SJSA1 (cell line): ENCODE measurements at places on chromosomes 2 and 18.

GRCh38 chr2:191262436-191262835, 17.2 kb downstream of the MYO1B start:
- DNase-seq: no peak

DNA sequence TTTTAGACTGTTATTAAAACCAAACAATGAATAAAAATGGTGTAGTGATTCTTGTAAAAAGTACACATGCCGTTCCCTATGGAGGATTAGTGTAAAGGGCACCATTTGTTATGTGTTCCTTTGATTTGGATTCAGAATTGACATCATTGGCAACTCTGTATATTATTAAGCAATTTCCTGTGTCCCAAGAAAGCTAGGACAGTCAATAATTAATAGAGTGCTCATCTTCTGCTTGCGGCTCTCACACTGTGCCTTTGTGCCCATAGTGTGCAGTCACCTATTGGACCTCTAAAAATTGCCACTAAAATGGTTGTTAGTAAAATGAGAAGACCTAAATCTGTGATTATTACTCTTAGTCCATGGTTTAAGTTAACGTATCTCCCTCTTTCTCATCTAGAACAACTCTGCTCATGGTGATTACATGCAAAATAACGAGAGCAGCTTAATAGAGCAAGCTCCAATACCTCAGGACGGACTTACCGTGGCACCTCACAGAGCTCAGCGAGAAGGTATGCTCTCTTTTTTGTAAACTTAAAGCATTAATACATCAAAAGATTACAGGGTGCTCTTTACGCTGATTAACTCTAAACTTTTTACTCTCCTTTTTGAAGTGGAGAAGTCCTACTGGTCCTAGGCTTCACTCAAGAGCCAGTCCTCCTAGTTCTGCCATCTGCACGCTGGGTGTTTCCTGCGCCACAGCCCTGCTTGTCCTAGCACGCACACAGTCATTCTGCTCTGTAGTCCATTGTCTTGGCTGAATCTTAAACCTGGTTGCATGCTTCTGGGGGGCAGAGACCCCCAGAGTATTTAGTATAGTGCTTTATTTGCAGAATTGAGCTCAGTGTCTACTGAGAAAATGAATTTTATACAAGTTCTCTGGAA, 16.7 kb downstream of the ZCCHC2 start:
- no peak for DNase-seq

DNA sequence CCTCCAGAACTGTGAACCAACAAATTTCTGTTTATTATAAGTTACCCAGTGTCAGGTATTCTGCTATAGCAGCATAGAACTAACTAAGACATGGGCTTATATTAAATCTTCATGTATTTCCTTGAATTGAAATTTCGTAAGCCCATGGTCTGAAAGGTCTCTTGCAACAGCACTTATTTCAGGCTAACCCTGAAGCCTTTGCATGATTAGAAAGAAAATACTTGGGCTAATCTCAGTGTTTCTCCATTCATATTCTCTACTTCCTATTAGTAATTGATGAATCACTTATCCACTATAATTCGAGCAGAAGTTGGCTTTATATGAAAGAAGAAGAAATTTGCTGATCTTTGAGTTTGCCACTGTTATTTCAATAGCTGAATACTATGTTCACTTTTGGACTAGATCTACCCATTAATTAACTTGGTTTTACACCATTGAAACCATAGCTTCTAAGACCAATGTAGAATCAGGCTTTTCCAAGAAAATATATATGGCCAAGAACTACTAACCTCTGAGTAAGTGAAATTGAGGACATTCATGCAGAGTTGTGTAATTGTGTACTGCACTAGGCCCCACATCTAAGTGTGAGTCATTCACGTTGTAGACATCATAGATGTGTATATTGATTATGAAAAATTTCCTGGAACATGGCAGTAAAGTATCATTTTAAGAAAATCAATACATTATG, 731.6 kb downstream of the SOCS6 start:
- no peak for DNase-seq

GRCh38 chr2:224781400-224781799, 65.2 kb upstream of the CCDC195 start:
- no peak for DNase-seq

GRCh38 chr18:60372596-60372995, at the start of gene MC4R:
Gene MC4R (minus strand): TSS chr18:60372775. CDS start chr18:60372349, 426 bp downstream.
- peak; percentile 4 for DNase-seq

DNA sequence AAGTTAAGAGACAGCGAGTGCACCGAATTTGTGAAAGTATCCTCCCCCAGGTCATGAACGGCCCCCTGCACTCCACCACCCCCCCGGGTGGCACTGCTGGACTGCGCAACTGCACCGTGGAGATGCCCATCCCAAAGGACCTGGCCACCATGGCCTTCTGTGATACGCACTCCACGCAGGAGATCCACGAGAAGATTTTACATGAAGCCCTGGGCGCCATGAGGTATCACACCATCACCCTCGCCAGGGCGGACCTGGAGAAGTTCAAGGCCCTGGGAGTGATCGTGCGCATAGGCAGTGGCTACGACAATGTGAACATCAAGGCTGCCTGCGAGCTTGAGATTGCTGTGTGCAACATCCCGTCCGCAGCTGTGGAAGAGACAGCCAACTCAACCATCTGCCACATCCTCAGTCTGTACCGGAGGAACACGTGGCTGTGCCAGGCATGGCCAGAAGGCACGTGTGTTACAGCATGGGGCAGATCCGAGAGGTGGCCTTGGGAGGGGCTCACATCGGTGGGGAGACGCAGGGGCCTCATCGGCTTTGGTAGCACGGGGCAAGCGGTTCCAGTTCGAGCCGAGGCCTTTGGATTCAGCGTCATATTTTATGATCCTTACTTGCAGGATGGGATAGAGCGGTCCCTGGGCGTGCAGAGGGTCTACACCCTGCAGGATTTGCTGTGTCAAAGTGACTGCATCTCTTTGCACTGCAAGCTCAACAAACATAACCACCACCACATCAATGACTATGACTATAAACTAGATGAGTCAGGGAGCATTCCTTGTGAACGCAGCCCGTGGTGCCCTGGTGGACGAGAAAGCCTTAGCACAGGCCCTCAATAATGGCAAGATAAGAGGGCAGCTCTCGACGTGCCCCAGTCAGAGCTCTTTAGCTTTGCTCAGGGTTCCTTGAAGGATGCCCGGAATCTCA, 290.8 kb upstream of the MC4R start:
- DNase-seq: no peak

- no peak for DNase-seq
Measured at GRCh38 chr2:82428251-82428650, 2030.8 kb downstream of the SUCLG1 start.

- no peak for DNase-seq
Measured at GRCh38 chr2:31654241-31654640, 73.5 kb upstream of the SRD5A2 start.

DNA sequence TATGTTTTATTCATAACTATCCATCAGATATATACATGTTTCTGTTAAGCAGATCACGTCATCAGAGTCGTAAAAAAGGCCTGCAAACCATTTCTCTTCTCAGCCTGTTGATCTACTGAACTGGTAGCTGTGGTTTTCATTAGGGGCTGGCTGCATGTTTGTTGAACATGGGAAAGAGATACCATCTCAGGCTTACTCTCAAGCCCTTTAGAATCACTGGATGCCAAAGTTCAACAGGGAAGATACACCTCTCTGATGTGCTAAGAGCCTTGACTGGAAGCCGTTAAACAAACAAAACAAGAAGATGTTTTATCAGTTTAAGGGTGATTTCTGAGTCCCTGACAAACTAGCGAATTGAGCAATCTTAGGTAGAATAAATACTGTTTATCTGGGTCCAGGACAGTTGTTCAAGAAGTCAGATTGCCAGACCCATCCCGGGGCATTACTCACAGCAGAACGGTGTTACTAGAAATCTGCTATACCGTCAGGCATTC, 94.5 kb upstream of the LMAN1 start:
- no peak for DNase-seq

DNA sequence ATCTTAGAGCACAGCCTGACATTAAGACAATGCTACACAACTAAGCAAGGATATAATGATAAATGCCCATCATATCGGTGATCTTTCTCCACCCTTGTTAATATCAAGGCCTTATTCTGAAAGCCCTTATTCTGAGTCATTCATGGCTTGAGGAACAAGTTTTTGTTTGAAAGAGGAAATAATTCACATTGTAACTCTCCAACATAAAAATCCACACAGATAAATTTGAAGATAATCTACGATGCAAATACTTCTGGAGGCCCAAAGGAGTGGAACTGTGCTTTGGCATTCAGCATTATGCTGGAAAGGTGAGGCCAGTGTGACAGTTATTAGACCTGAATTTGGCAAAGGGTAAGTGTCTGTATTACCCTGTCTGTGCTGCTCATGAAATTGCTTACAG, 227.4 kb downstream of the MYO3B start:
- no peak for DNase-seq

- no peak for DNase-seq
Measured at GRCh38 chr2:191999101-191999841, 152.4 kb upstream of the CAVIN2 start.

GRCh38 chr2:238642973-238643372, 204.9 kb upstream of the TWIST2 start:
- no peak for DNase-seq

- DNase-seq: no peak
Measured at GRCh38 chr2:32991091-32991845, 44.5 kb downstream of the LTBP1 start.

- DNase-seq: peak; percentile 65
Measured at GRCh38 chr2:13558368-13558767, 841.6 kb downstream of the TRIB2 start.

GRCh38 chr2:76073992-76074604, 363.4 kb upstream of the GCFC2 start:
- no peak for DNase-seq

GRCh38 chr18:13416208-13416607, 197.6 kb downstream of the LDLRAD4 start:
- DNase-seq: no peak

DNA sequence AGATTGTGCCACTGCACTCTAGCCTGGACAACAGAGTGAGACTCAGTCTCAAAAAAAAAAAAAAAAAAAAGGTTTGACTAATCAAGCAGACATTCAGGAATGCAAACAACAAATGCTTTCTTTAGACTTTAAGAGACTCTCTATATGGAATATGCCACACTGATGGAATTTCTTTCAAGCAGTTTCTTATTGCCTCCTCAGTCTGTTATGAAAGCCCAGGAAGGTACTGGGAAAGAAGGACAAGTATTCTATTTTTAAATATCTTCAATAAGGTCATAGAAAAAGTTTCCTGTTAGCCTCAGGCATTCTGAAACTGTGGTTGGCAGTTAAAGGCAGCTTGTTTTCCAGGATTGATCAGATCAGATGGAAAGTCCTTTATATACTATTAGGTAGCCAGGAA, 241.6 kb downstream of the PIK3C3 start:
- no peak for DNase-seq

DNA sequence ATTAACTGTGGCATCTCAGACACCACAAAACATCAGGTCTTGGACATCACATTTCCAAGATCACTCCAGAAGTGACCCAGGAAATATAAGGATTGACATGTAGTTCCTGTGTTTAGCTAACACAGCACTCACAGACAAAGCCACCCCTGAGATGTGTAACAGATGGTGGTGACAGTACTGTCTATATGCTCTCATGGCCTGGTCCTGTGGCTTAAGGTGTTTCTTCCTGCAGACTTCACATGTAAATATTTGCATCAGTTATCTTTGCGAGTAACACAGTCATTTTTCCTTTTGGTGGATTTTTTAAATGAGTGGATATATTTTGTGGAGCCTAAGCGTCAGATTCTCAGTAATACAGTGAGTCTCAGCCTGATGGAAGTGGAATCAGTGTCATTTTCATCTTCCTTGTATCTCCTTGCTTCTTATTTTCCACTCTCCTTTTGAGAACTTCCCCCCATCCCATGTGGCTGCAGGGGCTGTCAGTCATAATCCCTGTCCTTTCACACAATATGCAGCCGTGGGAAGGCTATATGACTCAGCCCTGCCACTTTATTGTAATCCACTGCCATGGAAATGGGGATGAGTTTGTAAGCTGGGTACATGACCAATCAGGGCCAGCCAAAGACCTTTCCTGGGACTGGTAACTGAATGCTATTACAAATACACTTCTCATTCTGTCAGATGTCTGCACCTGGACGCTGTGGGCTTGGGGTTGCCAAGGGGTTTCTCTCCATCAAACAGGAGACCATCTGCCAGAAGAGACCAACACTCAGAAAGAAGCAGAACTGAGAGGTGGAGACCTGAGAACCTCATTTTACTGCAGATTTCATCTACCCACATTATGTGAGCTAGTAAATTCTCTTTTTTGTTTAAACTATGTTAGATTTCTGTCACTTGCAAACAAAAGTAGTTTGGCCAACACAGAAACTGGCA, 74.3 kb downstream of the ICOS start:
- no peak for DNase-seq

DNA sequence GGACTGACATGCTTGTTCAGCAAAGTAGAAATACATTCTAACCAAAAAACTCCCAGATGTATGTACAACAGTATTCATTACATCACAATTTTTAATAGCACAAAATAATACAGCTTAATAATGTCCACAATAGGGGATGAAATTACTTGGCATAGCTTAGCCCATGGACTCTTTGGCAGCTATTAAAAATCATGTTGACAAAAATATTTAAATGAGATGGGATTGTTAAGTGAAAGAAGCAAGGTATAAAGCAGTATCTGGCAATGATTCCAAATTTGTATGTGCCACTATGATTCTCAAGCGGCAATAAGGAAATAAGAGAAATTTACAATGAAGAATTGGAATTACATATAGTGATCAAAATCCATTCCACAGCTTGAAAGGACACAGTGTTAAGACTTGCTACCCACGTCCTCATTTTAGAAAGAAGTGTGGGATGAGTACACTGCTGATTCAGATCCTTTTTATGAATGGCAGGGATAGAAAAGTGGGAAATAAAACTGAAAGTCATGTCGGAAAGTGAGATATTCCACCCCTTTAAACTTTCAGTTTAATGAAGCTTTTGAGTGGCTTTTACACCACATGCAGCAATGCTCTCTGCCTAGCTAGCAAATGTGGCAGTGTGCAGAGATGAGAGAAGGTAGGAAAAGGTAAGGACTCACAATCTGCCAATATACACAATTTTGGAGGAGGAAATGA, 2.4 kb downstream of the GAREM1 start:
- DNase-seq: no peak

DNA sequence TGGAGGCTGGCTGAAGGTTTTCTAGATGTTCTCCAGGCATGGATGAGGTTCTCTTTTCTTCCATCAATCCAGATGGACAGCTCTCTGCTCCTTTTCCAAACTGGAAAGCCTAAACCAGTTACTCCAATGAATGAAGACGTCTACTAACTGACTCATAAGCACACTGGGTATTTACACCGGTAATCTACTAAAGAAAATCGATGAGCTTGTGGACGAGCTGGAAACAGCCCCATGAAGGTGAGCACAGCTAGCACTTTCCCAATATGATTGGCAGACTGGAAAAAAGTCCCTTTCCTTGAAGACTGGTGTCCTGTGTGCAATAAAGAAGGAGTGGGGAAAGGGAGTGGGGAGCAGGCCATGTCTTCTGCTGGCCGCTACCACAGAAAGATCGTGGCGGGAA, 84.0 kb downstream of the ACTR2 start:
- no peak for DNase-seq

DNA sequence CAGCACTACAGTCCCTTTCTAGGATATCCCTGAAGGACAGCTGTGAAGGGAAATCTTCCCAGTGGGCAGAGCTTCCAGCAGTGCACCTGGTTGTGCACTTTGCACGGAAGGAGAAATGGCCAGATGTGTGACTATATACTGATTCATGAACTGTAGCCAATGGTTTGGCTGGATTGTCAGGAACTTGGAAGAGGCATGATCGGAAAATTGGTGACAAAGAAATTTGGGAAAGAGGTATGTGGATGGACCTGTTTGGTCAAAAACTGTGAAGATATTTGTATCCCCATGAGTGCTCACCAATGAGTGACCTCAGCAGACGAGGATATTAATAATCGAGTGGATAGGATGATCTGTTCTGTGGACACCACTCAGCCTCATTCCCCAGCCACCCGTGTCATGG, 582.2 kb downstream of the CPS1 start:
- DNase-seq: no peak
